Activated naive CD4-positive, alpha-beta T cell treated with anti-CD3 and anti-CD28 coated beads, Interleukin-2, amount 10 ng/mL, durations not matched to agents 7 days and 5 days (primary cell): ENCODE measurements at places on chromosomes 16 and 17.

GRCh38 chr16:28131181-28131580 is 67.7 kb upstream of the GSG1L start:
- no peak for DNase-seq

GRCh38 chr17:42618442-42619150 is 9.1 kb downstream of the TUBG1 start:
- peak; percentile 24 for DNase-seq

- no peak for DNase-seq
Observed at GRCh38 chr17:27577121-27577761, 53.7 kb upstream of the LGALS9 start.

DNA sequence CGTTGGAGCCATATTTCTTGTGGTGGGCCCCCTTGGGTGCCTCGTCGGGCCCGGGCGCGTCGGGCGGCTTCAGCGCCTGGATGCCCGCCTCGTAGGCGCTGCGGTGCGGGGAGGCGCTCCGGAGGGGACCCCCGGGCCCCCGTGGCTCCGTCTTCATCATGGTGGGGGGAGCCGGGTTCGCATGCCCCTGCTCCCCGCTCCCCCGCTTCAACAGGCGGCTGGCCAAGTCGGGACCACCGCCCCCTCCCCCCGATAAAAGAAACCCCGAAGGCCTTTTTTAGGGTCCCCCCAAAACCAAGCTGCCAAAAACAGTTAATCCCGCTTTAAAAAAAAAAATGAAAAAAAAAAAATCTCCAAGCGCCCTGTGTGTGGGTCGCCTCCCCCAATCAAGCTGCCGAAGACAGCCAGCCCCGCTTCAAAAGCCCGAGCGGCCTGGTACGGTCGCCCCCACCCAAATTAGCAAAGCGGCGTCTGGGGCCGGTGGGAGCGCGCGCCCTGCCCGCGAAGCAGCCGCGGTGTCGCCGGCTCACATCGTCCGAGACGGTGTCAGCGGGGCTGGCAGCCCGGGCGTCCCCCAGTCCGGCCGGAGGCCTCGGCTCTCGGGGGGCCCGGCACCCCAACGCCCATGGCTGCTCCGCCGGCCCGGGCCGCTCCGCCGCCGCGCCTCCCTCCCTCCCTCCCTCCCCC is at the start of gene PPP1R9B:
PPP1R9B (minus strand) TSS at position 324 of the 687 bp plus-strand sequence; CDS start at position 160, 164 bp downstream.
- no peak for DNase-seq

GRCh38 chr16:68784721-68785120 is 47.6 kb downstream of the CDH1 start:
- no peak for DNase-seq

- no peak for DNase-seq
Observed at GRCh38 chr16:29641561-29641960, 21.5 kb upstream of the SPN start.

- DNase-seq: no peak
Observed at GRCh38 chr16:83027973-83028372, 401.2 kb downstream of the CDH13 start.

GRCh38 chr16:71676236-71676635 is 48.3 kb downstream of the PHLPP2 start:
- DNase-seq: no peak

DNA sequence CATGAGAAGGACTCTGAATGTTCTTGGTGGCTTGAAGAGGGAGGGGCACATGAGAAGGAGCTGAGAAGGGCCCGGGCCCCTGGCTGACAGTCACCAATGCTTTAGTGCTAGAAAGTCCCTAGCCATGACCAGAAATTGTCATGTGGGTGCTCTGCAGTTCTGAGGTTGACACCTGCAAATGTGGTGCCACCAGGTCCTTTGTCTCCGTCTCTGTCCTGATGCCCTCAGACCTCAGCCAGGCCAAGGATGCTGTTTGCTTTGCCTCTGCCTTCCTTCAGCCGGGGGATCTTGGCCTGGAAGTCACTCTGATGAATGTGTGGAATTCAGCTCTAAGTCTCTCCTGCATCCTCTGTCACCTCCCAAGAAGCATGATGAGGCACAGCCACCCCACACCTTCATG is 63.6 kb downstream of the TNFRSF13B start:
- DNase-seq: no peak

DNA sequence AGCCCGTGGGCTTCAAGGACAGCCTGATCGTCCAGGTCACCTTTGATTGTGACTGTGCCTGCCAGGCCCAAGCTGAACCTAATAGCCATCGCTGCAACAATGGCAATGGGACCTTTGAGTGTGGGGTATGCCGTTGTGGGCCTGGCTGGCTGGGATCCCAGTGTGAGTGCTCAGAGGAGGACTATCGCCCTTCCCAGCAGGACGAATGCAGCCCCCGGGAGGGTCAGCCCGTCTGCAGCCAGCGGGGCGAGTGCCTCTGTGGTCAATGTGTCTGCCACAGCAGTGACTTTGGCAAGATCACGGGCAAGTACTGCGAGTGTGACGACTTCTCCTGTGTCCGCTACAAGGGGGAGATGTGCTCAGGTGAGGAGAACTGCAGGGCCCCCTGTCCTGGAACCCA is 31.5 kb upstream of the EFCAB13 start:
- DNase-seq: no peak

DNA sequence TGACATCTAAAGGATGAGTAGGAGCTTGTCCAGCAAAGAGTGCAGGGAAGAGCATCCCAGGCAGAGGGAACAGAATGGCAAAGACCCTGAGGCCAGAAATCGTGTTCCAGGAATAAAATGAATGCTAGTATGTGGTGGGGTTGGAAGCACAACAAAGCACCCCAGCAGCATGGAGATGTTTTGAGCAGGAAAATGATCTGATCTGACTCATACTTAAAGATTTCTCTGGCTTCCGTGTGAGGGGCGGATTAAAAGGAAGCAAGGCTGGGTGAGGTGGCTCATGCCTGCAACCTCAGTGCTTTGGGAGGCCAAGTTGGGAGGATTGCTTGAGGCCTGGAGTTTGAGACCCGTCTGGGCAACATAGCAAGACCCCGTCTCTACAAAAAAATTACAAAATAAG is 2.3 kb downstream of the SLC5A11 start:
- no peak for DNase-seq

DNA sequence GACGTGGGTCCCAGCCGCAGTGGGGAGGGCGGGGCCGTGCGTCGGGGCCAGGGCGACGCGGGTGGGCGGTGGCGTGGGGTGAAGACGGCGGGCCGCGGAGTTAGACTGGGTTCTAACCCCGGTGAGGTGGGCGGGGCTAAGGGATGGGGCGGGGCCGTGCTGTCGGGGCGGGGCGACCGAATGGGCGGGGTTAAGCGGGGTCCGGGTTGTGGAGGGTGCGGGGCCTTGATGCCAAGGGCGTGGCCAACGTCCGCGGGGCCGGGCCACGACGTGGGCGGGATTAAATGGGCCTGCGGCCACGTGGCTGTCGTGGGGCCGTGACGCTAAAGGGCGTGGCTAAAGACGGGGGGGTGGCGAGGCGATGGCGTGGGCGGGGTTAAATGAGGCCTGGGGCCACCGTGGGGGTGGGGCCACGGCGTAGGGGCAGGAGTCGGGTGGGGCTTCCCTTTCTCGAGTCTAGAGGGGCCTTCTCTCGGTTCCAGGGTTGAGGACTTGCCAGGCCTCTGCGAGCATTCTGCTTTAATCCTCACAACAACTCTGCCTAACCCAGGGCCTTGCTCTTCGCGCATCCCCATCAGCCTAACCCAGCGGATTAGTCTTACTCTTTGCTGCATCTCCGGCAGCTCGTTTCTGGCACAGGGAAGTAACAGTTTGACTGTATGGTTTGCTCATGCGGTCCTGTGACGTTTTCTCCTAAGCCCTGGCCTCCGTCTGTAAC is 739 bp downstream of the TCF25 start:
- DNase-seq: peak; percentile 91

DNA sequence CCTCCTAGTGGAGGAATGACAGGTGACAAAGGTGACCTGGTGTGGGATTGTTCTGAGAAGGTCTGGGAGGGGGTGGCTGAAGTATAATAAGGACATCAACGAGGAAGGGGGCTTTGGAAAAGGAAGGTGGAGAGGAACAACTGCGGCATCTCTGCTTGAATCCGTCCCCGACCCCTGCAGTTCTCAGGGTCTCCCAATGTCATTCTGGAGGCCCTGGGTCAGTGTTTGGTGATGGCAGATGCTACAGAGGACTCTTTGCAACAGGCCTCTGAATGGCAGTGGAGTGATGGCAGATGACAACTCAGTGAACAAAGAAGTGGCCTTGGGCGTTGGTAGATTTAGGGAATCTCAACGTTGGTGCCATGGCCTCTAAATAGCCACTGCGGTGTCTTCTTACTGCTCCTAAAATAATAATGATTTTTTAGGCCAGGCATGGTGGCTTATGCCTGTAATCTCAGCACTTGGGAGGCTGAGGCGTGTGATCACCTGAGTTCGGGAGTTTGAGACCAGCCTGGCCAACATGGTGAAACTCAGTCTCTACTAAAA is 1.3 kb downstream of the ENGASE start:
- no peak for DNase-seq

DNA sequence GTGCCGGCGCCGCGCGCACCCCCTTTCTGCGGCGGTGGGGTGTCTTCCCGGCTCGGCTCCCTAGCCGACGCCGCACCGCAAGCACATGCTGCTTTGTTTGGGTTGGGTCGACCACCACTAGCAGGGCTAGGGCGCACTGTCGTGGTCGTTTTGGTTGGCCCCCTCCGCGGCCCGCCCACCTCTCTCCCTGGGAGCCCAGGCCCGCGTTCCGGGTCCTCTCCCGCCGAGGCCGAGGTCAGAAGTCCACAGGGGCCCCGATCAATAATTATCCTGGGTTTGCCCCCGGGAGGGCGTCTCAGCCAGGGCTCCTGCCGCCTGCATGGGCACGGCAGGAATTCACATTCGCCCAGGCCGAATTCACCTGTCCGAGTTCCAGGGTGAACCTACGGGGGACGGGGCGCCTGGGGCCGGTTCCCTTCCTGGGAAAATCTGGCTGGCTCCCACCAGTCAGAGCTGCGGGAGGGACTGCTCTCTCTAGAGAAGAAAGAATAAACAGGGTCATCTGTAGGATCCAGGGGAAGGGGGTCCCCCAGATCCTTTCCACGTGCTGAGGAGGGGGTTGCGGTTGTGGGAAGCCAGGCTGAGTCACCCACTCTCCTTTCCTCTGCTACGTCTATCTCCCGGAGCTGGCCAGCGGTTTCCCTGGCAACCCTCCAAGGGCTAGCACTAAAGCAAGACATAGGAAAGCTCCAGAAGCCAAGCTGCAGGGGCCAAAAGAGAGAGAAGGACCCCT is 584 bp upstream of the STAT5B start:
- DNase-seq: peak; percentile 34

- peak; percentile 30 for DNase-seq
Observed at GRCh38 chr16:14672403-14672971, 21.6 kb downstream of the PLA2G10 start.

DNA sequence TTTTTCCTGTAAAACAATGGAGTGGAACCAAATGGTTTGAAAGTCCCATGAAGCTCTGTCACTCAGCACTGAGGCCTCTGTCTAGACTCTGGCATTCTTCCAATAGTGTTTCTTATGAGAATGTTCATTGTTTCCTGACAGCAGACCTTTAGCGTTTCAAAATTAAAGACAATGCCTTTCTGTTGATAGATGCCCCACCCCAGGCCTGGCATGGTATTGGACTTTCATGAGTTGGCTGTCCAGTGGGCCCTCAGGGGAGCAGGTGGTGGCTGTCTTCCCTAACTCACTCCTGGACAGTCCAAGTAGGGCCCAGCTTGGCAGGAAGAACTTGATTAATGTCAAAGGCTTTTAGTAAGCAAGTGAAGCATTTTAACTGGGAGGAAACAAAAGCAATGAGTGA is 186.5 kb upstream of the CCL2 start:
- DNase-seq: no peak

DNA sequence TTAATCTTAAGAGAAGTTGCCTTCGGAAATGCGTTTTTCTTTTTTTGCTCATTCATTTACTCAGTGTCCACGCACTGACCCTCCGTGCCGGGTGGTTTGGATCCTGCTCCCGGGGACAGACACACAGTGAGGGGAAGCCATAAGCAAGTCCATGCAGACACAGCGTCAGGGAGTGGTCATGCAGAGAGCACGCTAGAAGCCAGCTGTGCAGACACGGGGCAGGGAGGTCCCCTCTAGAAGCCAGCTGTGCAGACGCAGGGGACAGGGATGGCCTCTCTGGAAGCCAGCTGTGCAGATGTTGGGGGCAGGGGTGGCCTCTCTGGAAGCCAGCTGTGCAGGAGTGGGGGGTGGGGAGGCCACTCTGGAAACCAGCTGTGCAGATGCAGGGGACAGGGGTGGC is 4.8 kb downstream of the GAA start:
- DNase-seq: no peak

- DNase-seq: no peak
Observed at GRCh38 chr16:28902909-28903308, 22.1 kb downstream of the RABEP2 start.

GRCh38 chr16:88651276-88651988 is 579 bp upstream of the CYBA start:
- DNase-seq: peak; percentile 91

- no peak for DNase-seq
Observed at GRCh38 chr16:9088848-9089247, 2.6 kb upstream of the HAPSTR1 start.

GRCh38 chr16:73067671-73068540 is 20.0 kb upstream of the ZFHX3 start:
- no peak for DNase-seq

DNA sequence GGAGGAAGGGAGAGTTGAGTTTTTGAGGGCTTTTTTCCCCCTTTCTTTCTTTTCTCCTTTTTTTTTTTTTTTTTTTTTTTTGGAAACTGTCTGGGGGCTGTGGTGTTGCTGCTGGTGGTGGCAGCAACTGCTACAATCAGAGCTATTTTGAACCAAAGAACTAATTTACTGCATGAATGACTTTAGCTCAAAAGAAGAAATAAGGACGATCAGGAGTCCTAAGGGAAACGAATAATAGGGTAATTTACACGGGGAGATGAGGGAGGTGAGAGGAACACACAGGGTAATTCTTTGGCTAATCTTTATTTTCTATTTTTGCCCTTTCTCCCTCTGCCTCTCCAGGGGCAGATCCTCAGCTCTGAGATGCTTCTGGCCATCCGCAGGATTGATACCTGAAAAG is 119.8 kb downstream of the TMEM132E start:
- DNase-seq: no peak

DNA sequence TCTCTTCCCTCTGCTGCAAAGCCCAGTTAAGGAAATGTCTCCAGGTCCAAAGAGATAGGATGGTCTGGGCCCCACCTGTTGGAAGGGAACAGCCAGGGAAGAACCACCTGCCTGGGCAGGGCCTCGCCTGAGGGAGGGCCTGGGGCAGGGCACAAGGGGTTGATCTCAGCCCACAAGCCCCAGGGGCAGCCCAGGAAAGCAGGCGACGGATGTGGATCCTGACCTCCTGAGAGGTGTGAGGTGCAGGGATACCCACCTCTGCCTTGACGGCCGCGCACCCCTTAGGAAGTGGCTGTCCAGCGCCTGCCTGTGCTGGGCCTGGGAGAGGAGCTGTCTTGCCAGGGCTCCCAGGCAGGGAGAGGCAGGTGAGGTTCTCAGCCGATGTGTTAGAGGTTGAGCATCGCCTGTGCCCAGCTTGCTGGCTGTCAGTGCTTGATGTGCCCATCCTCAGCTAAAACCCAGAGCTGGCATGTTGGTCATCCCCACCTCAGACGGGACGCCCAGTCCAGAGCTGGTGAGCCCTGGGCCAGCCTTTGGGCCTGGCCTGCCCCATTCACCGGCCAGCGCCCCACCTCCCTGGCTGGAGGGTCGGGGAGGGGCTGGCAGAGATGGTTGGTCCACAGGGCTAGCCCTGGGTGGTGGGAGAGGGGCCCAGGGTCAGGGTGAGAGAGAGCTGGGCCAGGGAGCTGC is 434 bp downstream of the CEMP1 start:
- DNase-seq: no peak

GRCh38 chr16:27823421-27823820 is 240.1 kb downstream of the GSG1L start:
- DNase-seq: no peak
